ENCODE measurements at places on chromosomes 6 and 20. TPM values are rescaled to one million over a fixed set of nuclear protein-coding genes. Genes with fewer than 3 reads are reported as not detected.

Gene CCDC170
- 0.05 TPM for polyA plus RNA-seq

Gene MUC21
- 1.2 TPM for polyA plus RNA-seq

Gene GPR6
- polyA plus RNA-seq, result not detected

Gene ZC3H12D
- 0.85 TPM for polyA plus RNA-seq

Gene ID4
- 18.2 TPM for polyA plus RNA-seq

Gene TFAP2D
- not detected for polyA plus RNA-seq

Gene CST1
- polyA plus RNA-seq, result not detected

Gene TFAP2C
- 0.12 TPM for polyA plus RNA-seq

Gene RIPPLY2
- 1.00 TPM for polyA plus RNA-seq

Gene HS3ST5
- polyA plus RNA-seq, result 0.05 TPM

Gene SLC4A11
- polyA plus RNA-seq, result 0.46 TPM

Gene HACE1
- polyA plus RNA-seq, result 4.7 TPM

Gene CBFA2T2
- 2.9 TPM for polyA plus RNA-seq

Gene B3GAT2
- polyA plus RNA-seq, result 0.15 TPM

Gene ULBP3
- not detected for polyA plus RNA-seq

Gene CNKSR3
- 5.9 TPM for polyA plus RNA-seq
